ENCODE measurements at places on chromosomes 5 and 9. TPM values are rescaled to one million over a fixed set of nuclear protein-coding genes. Genes with fewer than 3 reads are reported as not detected.

GRCh38 chr5:105581988-105582690 lies 2019.5 kb upstream of the NUDT12 start:
- no peaks in the 10 kb centered on the region for H3K4me1 ChIP-seq
- DNase-seq, result peak; percentile 30
- H3K4me3 ChIP-seq, result no peak overlapping the region
- H3K27me3 ChIP-seq, result no peaks in the 10 kb centered on the region

GRCh38 chr9:137383081-137383783 lies 39.7 kb downstream of the EXD3 start:
- H3K4me3 ChIP-seq, result no peak overlapping the region
- no peaks in the 10 kb centered on the region for H3K27me3 ChIP-seq
- no peaks in the 10 kb centered on the region for H3K4me1 ChIP-seq
- no peaks in the 10 kb centered on the region for H3K36me3 ChIP-seq
- no peak overlapping the region for H3K27ac ChIP-seq
- DNase-seq, result peak; percentile 72

- H3K36me3 ChIP-seq, result no peaks in the 10 kb centered on the region
- no peaks in the 10 kb centered on the region for H3K4me1 ChIP-seq
- no peak overlapping the region for H3K27ac ChIP-seq
- no peak overlapping the region for H3K4me3 ChIP-seq
- no peak for DNase-seq
Measured at GRCh38 chr5:2013301-2014057, 130.8 kb upstream of the IRX4 start.

- H3K4me1 ChIP-seq, result no peaks in the 10 kb centered on the region
- no peak overlapping the region for H3K4me3 ChIP-seq
- H3K27me3 ChIP-seq, result no peaks in the 10 kb centered on the region
- H3K27ac ChIP-seq, result no peak overlapping the region
- no peaks in the 10 kb centered on the region for H3K36me3 ChIP-seq
Measured at GRCh38 chr5:51657340-51658240, 274.3 kb downstream of the ISL1 start.

Gene PCDHB11
- total RNA-seq, result 15.3 TPM

DNA sequence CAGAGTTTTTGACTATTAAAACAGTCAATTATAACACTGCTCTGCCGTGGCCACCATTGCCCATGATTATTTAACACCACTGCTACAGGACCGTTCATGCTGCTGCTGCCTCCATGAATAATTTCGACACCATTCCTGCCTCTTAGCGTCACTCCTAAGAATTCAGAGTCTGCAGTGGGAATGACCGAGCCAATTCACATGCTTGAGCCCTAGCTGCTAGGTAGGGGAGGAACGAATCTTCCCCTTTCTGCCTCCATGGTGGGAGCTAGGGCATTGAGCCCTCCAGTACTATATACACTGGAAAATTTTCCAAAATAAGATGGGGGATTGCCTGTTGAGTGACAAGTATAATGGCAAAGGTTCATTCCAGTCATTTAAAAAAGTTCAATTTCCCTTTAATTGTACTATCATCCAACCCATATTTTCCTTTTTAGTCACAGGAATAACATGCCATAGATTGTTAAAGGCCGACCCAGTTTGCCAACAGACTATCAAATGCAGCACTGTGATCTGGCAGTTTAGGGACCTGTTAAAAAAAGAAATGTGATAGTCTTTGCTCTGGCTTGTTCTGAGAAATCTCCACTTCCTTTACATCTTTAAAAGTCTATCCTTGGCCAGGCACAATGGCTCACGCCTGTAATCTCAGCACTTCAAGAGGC lies 13.5 kb upstream of the B4GALT1 start:
- DNase-seq, result no peak
- no peak overlapping the region for H3K4me3 ChIP-seq
- H3K27ac ChIP-seq, result peak overlapping the region; percentile 83
- peaks cover 3% of the 10 kb centered on the region for H3K4me1 ChIP-seq
- H3K27me3 ChIP-seq, result no peaks in the 10 kb centered on the region

DNA sequence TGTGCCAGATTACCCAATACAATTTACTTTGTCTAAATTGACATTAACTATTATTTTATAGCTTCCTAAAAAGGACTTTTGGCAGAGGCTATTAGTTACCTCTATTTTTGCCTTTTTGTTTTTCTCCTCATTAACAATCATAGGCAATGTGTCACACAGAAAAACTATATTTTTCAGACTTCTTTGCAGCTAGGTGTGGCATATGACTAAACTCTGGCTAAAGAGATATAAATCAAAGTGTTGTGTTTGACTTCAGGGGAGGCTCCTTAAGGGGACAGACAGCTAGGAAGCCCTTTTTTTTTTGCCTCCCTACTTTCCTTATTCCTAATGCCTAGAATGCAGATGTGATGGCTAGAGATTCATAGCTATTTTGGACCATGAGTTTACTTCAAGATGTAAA lies 19.7 kb upstream of the GCNT4 start:
- no peaks in the 10 kb centered on the region for H3K4me1 ChIP-seq
- H3K27ac ChIP-seq, result no peak overlapping the region
- no peak for DNase-seq
- no peaks in the 10 kb centered on the region for H3K36me3 ChIP-seq

Gene LHX2
- total RNA-seq, result not detected

- no peaks in the 10 kb centered on the region for H3K4me1 ChIP-seq
- H3K4me3 ChIP-seq, result no peak overlapping the region
- no peak for DNase-seq
- H3K27me3 ChIP-seq, result no peaks in the 10 kb centered on the region
Measured at GRCh38 chr5:170269579-170269978, 28.0 kb downstream of the LCP2 start.

DNA sequence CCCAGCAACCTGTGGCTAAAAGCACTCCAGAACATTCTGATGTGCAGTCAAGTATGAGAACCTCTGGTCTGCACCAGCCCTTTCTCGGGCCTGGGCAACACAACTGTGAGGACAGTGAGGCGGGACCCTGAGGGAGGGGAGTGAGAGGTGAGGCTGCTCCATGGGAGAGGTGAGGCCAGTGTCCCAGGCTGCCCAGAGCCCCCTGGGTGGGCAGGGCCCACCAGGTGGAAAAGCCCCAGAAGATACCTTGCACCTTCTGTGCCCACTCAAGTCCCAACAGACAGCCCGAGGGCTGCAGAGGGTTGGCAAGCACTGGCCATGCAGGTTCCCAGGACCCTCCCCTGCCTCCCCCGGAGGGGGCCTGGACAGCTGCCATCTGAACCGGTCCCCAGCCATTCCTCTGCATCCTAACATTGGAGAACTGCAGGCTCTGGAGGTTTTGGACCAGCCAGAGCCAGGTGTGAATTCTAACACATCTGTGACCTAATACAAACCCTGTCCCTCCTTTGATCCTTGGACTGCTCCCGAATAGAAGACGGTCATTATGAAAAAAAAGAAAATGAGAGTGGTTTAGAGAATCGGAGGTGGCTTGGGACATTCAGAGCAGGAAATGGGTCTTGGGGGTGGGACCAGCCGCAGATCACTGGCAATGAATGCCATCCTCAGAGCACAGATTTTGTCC lies 57.0 kb downstream of the DUSP1 start:
- H3K27me3 ChIP-seq, result no peaks in the 10 kb centered on the region
- DNase-seq, result peak; percentile 74
- no peaks in the 10 kb centered on the region for H3K36me3 ChIP-seq
- no peaks in the 10 kb centered on the region for H3K4me1 ChIP-seq
- H3K4me3 ChIP-seq, result no peak overlapping the region

DNA sequence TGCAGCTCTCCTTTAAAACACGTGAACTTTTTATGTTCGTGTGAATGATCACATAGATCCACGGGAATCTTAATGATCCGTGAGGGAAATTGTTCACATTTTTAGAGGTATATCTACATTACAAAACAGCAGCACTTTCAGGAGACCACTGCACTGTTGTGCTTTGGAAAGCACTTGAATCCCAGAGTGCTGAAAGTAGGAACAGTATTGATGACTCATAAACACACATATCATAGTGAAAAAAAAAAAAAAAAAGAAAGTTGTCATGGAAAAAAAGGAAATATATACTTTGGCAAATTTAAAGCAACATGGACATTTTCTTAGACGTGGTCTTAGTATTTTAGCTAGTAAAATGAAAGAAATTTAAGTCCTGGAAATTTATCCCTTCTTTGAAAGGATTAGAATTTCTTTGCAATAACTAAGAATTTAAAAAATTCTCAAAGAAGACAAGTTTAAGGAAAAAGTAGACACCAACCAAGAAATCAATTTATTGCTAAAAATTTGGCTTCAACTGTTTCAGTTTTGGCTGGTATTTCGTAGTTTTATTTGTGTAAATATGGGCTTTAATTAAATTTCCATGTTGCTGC lies 55.4 kb downstream of the ADGRV1 start:
- DNase-seq, result no peak
- no peaks in the 10 kb centered on the region for H3K27me3 ChIP-seq
- no peaks in the 10 kb centered on the region for H3K36me3 ChIP-seq
- no peak overlapping the region for H3K4me3 ChIP-seq
- no peaks in the 10 kb centered on the region for H3K4me1 ChIP-seq

Gene GABRB2
- 0.54 TPM for total RNA-seq

DNA sequence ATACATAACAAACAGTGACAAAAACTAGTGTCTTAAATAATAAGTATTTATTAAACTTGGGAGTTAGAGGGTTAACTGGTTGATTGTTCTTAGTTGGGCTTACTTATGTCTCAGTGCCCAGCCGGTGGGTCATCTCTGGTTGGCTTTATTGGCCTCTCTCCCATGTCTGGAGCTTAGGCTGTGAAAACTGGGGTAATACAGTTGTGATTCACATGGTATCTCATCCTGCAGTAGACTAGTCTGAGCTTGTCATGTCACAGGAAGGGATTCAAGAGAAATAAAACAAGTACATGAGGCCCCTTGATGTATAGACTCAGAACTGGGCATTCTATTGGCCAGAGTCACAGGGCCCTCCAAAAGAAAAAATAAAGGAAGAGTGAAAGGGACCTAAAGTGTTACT lies 466.4 kb upstream of the SMC2 start:
- H3K27me3 ChIP-seq, result peaks cover 1% of the 10 kb centered on the region
- no peak overlapping the region for H3K4me3 ChIP-seq
- H3K4me1 ChIP-seq, result no peaks in the 10 kb centered on the region
- no peak overlapping the region for H3K27ac ChIP-seq
- no peak for DNase-seq

DNA sequence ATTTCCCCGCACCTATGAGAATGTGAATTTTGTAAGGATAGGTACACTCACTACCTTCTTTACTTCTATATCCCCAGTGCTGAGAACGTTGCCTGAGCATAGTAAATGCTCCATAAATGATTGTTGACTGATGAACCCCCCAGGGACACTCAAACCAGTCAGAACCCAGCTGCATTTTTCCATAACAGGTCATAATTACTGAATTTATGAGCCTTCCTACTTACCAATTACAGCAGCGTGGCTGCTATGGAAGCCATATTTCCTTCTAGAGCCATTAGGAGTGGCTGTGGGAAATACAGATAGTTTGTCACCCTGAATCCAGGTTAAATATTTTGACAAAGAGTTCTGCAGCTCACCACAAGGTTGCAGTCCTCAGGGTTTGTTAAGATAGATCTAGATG lies 135.0 kb downstream of the TAF11L14 start:
- no peak overlapping the region for H3K27ac ChIP-seq
- H3K4me3 ChIP-seq, result no peak overlapping the region
- H3K27me3 ChIP-seq, result no peaks in the 10 kb centered on the region
- H3K36me3 ChIP-seq, result no peaks in the 10 kb centered on the region

DNA sequence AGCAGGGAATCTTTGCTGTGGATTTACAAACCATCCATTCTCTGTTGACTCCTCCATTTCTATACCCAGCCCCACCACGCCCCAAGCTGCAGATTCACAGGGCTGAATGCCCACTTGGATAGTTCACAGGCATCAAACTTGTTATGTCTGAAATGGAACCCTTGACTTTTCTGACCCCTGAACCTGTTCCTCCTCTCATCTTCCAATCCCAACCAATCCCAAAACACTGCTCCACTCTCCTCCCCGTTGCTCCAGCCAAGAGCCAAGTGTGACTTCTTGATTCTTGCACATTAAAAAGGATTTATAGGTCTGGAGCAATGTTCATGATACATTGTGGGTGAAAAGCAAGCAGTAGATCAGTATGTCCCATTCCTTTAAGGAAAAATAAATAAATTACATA lies 145.6 kb downstream of the DAB2IP start:
- H3K27ac ChIP-seq, result no peak overlapping the region
- H3K36me3 ChIP-seq, result no peaks in the 10 kb centered on the region
- H3K27me3 ChIP-seq, result no peaks in the 10 kb centered on the region
- no peak for DNase-seq
- H3K4me1 ChIP-seq, result no peaks in the 10 kb centered on the region
- H3K4me3 ChIP-seq, result no peak overlapping the region

Gene GRM6
- total RNA-seq, result not detected

Measured in aorta (tissue), 5 donors.